ENCODE measurements at places on chromosomes 7 and 10. TPM values are rescaled to one million over a fixed set of nuclear protein-coding genes. Genes with fewer than 3 reads are reported as not detected.

GRCh38 chr10:13788711-13789447 lies 202.1 kb downstream of the PRPF18 start:
- peak; percentile 26 for DNase-seq

- no peak for DNase-seq
Measured at GRCh38 chr7:70525991-70526390, 606.0 kb upstream of the GALNT17 start.

DNA sequence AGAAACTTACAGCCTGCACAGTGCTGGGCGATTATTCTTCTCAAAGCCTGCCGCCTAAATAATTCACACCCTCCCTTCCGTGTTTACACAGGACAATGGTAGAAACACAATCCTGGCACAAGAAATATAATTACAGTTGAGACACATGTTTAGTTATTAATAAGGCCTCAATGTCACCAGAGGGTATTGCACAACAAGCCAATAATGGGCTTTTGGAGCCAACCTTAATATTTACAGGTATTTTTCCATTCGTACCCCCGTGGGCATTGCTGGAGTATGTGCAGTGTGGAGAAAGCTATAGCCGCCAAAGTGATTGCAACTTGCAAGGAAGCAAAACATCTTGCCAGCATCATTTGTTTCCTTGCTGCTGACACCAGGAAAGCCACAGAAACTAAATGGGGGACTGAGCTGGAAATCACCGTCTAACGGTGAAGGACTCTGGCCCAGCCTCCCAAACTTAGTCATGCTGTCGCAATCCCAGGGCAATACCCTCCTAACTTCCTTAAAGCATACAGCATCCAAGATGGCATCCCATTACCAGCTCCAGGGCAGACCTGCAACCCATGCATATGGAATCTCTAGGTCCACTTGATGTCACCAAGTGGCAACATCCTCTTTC lies 8.6 kb downstream of the CALN1 start:
- no peak for DNase-seq

DNA sequence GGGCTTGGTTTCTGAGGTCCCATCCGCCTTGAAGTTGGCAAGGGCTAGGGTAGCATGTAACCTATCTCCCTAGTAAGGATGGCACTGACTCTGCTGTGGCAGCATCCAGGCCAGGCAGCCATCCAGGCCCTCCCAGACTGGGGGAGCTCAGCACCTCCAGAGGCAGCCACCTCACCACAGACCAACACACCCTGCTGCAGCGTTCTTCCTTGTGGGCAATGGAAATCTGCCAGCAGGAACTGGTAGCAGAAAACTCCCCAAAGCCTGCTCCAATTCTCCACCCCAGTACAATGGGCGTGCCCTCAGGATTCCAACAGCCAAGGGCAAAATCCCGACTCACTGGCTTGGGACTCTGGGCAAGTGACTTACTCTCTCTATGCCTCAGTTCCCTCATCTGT lies 27.5 kb downstream of the DLG5 start:
- no peak for DNase-seq

Gene JAKMIP3
- 0.42 TPM for total RNA-seq

Gene TMEM184A
- not detected for total RNA-seq

Gene NSMCE4A
- 52.0 TPM for total RNA-seq

DNA sequence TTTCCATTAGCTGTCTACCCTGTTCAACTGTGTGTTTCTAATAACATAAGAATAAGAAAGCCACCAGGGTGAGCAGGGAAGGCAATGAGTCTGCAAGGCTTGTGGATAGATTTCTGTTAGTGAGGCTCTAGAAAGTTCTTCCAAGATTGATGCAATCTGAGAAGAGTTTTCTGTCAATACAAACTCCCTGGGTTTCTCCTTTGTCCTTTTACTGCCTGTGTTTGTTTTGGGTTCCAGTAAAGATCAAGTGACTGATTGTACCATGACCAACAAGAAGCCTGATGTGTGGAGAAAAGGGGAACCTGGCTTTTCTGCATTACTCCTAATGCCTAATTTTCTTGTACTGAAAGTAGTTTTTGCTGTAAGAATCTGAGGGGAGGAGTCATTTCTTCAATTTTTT lies 139.9 kb downstream of the CFTR start:
- no peak for DNase-seq

- DNase-seq, result no peak
Measured at GRCh38 chr10:3180355-3181025, 7.9 kb upstream of the PITRM1 start.

Data from CD4-positive, CD25-positive, alpha-beta regulatory T cell (primary cell).